NCI-H460 (cell line): ENCODE measurements at places on chromosomes 6 and 20.

- DNase-seq: no peak
These were observed 229.5 kb downstream of the ERMARD start for GRCh38 chr6:169980826-169981450.

DNA sequence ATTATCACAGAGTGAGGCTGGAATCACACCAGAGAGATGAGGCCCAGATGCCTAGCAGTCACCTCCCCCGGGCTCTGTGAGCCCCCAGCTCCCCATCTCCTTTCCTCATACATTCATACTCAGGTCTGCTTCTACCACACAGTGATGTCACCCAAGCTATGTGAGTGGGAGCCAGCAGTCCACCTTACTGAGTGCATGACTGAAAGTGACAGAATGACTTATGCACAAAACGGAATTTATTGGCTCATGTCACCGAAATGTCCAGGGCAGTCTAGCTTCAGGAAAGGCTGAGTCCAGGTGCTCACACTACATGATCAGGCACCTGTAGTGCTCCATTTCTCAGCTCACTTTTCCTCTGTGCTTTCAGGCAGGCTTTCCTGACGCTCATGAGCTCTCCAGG is 36.7 kb upstream of the CCN6 start:
- DNase-seq: no peak

- DNase-seq: no peak
These were observed 94.2 kb downstream of the MYLK4 start for GRCh38 chr6:2656460-2657079.

- DNase-seq: no peak
These were observed 706 bp upstream of the TUBB2B start for GRCh38 chr6:3228046-3228671.

DNA sequence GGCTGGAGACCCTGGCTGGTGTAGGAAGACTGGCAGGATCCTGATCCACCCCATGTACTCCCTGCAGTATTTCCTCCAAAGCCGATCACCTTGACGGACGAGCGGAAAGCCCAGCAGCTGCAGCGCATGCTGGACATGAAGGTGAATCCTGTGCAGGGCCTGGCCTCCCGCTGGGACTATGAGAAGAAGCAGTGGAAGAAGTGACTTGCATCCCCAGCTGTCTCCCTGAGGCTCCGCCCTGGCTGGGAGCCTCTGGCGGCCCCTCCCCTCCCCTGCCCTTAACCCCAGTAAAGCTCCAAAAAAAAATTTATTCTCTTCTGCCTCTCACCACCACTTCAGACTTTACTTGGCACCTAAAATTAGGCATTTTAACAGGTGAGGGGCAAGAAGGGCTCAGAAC is 7.0 kb downstream of the COX4I2 start:
- no peak for DNase-seq

DNA sequence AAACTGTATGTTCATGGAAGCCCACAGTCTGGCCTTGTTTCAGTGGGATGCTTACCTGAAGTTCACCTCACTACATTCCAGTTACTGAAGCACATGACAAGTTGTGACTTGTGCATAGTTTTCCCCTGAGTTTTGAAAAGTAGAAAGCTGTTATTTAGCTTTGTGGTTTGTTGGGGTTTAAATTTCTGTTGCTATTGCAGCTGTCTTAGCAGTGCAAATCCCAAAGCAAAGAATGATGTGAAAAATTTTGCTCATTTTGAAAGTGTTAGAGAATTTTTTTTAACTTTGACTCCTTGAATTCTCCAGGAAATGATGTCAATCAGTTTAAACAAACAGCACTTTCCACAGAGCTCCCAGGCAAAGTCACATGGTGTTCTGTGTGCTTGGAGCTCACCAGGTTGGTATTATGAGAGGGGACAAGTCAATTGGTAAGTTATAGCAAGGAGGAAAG is 268.4 kb downstream of the ADGRG6 start:
- no peak for DNase-seq
